ENCODE measurements at places on chromosomes 1 and 21.

- no peak for DNase-seq
Observed at GRCh38 chr1:239587066-239587465, 200.7 kb downstream of the CHRM3 start.

DNA sequence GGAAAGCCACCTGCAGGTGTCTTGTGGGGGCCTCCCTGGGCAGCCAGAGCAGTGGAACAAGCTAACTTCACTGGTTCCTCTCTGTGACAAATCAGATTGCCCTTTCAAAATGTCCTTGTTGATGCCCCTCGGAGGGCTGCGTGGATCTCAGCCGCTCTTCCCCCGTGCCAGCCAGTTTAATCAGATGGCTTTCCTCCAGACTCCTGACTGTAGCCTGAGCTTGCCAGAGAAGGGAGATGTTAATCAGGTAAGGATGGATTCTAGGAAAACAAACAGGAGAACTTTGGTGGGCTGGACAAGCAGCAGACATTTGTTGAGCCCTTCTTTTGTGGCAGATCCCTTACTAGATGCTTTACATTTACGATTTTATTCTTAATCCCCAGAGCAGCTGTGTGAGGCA, 88.2 kb downstream of the DMRTA2 start:
- DNase-seq, result no peak

DNA sequence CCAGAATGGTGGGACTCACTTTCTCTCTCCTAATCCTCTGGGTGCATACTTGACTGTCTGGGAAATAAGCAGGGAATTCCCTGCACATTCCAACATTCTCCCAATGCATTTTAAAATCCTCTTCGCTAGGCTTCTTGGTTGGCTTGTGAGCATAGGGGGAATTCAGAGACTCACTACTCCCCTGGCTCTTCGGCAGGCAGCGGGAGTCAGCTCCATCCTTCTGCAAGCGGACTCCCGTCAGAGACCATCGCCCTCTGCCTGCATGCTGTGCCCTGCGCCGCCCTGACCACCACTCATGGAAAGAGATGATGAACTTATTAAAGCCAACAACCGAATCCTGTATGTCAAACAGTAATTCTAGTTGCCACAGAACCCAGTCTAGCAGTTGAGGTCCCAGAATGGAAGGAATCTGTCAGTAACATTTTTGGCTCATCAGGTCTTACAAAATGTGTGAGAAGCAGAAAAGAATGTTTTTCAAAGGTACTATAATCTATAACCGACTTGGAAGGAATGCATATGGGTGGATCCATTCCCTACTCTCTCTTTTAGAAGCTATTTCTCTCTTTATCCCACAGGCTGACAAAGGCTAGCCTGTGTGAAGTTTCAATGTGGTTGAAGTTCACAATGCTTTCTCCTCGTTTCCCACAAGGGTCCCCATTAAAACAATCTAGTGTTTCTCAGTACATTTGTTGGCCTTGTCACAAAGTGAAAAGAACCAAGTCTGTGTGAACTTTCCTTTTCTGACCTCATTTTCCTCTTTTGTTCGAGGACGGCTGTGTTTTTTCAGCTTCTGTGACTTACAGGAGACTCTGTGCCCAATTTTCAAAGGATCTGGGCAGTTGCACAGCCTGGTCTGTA, 119.1 kb upstream of the ADAR start:
- no peak for DNase-seq

- no peak for DNase-seq
Observed at GRCh38 chr1:53046930-53047329, 15.1 kb upstream of the PODN start.

DNA sequence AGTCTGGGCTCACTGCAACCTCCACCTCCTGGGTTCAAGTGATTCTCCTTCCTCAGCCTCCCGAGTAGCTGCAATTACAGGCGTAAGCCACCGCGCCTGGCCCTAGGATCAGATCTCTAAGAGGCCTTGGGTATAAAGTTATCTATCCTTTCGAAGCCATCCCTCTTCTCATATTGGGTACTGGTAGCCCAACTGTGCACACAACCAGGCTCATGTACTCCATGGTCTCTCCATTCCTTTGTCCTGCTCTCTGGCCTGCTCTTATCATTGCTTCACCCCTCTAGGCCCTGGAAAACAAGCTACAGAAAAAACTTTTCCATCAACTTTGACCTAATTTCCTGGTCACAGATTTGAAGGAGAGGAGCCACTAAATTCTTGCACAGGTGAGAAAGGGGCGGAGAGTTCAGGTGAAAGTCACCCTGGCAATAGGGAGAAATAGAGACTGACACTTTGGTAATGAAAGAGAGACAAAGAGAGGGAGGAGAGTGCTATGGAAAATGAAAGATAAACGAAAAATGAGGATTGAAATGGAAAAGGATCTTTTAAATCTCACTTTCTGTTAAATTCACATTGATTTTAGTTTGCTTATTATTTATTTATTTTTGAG, 6.0 kb downstream of the TXNIP start:
- no peak for DNase-seq

- no peak for DNase-seq
Observed at GRCh38 chr1:111505641-111506119, 2.2 kb upstream of the ADORA3 start.

- no peak for DNase-seq
Observed at GRCh38 chr1:182330303-182330702, 61.3 kb downstream of the GLUL start.
